CD4-positive, alpha-beta memory T cell (primary cell): ENCODE measurements at places on chromosomes 6 and 20. TPM values are rescaled to one million over a fixed set of nuclear protein-coding genes. Genes with fewer than 3 reads are reported as not detected.

Gene RAET1E
- not detected for total RNA-seq

Gene BNIP5
- total RNA-seq, result not detected

DNA sequence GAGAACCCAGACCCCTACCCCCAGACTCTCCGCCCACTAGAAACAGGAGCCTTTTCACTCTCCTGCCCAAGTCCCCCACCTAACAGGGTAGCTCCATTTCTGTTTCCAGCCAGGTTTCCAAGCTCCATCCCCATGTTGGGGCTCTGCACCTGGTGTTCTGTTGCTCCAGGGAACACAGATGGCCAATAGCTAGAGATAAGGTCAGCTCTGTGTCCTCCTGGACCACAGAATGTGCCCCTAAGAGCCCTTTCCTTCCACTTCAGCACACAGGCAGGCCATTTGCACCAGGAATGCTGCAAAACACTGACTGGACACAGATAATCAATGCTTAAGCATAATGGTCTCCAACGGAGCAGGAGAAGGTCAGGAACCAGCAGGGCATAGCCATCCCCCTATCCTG is 159.4 kb downstream of the QRSL1 start:
- no peaks in the 10 kb centered on the region for H3K27me3 ChIP-seq
- no peak overlapping the region for H3K27ac ChIP-seq
- no peaks in the 10 kb centered on the region for H3K36me3 ChIP-seq
- DNase-seq, result no peak

GRCh38 chr6:113888956-113889630 is 31.9 kb downstream of the MARCKS start:
- no peak overlapping the region for H3K27ac ChIP-seq
- H3K27me3 ChIP-seq, result no peaks in the 10 kb centered on the region
- H3K36me3 ChIP-seq, result no peaks in the 10 kb centered on the region
